ENCODE measurements at places on chromosomes 3 and 15. TPM values are rescaled to one million over a fixed set of nuclear protein-coding genes. Genes with fewer than 3 reads are reported as not detected.

The CHRD gene
- 19.5 TPM for total RNA-seq

DNA sequence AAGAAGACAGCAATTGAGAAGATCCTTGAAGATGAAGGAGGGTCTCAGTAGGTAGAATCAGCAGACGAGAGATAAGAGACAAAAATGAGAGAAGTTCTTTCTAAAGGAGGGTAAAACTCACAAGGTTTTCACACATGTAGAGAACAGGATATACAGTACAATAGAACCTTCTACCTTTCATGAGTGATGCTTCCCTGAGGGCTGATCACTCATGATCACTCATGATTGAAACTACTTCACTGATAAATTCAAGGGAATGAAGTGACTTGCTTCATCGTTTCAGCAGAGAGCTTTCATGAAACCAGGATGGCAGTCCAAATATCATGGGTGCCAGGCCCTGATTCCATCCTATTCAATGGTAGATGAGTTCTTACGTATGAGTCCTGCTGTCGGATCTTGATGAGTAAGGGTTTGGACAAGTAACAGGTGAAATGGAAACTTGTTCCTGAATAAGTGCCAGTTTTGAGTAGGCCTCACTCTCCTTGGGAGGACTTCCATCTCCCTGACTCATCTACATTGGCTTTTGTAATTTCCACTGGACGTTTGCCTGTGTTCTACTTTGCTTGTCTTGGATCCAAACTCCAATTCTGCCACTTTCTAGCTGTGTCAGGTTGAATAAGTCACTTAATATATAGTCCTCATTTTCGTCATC, 9.6 kb upstream of the CLDN16 start:
- no peak for DNase-seq
- H3K36me3 ChIP-seq, result no peaks in the 10 kb centered on the region
- H3K27me3 ChIP-seq, result no peaks in the 10 kb centered on the region
- no peaks in the 10 kb centered on the region for H3K4me1 ChIP-seq
- H3K4me3 ChIP-seq, result no peak overlapping the region

DNA sequence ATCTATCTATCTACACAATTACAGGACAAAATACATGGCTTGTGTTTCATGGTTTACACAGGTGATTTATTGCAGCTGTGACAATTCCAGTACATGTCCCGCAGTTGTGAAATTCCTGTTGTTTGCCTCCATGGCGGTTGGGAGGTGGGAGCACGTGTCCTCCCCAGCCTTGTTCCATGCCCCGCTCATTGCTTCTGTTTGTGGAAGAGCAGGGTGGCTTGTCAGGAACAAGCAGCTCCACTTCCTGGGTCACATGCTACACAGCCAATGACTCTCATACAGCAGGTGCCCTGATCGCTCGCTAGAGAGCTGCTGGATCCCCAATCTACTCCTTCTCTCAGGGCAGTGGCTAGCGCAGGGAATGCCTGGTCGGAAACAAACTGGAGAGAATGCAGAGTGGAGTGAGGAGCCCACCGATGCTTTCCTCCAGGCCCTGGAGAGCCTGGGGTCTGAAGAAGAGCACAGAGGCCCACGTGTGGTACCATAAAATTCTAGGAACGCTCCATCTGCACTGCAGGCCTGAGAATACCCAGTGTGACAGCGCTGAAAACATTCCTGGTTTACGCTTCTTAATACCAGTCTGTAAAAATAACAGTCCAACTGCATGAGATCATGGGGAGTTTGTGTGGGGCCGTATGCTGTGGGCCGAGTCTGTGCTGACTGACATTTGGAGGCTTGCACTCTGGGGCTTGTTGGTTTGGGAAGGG, 270.6 kb upstream of the RGMA start:
- H3K27me3 ChIP-seq, result no peaks in the 10 kb centered on the region
- H3K4me3 ChIP-seq, result no peak overlapping the region
- H3K4me1 ChIP-seq, result no peaks in the 10 kb centered on the region
- H3K27ac ChIP-seq, result no peak overlapping the region
- DNase-seq, result no peak

DNA sequence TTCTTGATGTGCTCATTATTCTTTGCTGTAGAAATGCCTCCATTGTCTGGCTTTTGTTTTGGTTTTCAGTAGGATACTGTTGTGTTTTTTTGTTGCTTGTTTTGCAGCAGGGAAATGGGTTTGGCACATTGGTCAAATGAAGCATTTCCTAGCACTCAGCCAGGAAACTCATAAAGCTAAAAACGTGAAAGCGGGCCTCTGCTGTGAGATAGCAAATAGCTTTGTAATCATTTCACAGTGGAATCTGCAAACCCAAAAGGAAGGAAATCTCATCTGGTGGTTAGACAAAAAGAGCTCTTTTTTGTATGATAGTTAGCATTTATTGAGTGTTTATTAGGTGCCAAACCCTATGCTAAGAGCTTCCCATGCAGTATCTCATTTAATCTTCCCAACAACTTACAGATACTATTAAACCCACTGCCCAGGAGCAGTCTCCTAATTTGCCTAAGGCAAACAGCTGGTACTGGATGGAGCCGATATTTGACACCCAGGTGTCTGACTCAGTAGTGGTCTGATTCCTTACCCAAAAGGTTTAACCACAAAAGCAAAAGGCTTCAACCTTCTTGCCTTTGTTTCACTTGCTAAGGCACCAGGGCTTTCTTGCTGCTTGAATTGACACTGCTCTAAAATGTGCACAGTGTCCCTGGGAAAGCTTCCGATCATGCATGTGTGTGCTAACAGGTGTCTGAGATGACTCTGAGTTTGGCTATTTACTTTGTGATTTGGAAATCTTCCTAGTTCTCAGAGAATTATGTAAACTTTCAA, 527.9 kb upstream of the MDFIC2 start:
- H3K27ac ChIP-seq, result no peak overlapping the region
- H3K4me3 ChIP-seq, result no peak overlapping the region
- H3K36me3 ChIP-seq, result no peaks in the 10 kb centered on the region
- no peak for DNase-seq
- no peaks in the 10 kb centered on the region for H3K27me3 ChIP-seq

DNA sequence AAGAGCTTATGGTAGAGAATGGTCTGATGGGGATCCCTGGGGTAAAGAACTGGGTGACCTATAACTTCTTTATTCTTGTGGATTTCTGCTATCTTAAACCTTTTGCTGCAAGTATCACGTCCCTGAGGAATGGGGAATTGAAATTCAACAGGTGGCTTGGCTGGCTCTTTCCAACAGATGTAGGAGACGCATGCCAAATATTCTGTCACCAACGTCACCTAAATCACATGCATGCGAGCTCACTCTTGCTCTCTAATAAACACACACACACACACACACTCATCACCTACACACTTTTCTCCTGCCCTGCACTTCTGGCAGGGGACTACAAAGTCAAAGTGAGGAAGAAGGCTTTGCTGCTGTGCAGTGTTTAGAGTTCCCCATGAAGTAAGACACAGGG, 145.8 kb upstream of the NECTIN3 start:
- no peak overlapping the region for H3K27ac ChIP-seq
- H3K36me3 ChIP-seq, result no peaks in the 10 kb centered on the region
- H3K4me1 ChIP-seq, result no peaks in the 10 kb centered on the region

DNA sequence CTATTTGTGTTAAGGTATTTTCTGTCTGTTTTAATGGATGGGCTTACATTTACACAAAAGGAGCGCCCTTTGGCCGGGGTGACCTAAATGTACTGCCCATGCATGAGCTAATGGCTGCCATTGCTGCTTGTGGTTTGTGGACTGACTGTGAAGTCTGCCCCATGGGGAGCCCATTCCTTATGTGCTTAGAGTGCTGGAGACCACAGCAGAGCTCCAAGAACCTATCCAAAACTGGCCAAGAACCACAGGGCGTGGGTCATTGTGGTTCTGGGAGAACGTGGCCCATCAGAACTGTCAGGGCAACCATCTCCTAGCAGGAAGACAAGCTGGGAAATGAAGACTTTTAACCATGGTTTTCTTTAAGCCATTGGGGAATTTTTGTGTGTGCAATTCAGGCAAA, 105.3 kb downstream of the CHDH start:
- no peak for DNase-seq
- no peaks in the 10 kb centered on the region for H3K4me1 ChIP-seq
- no peak overlapping the region for H3K27ac ChIP-seq
- no peaks in the 10 kb centered on the region for H3K36me3 ChIP-seq
- H3K4me3 ChIP-seq, result no peak overlapping the region

- no peaks in the 10 kb centered on the region for H3K27me3 ChIP-seq
- H3K4me3 ChIP-seq, result no peak overlapping the region
- no peaks in the 10 kb centered on the region for H3K36me3 ChIP-seq
- no peak overlapping the region for H3K27ac ChIP-seq
These were observed 138.9 kb upstream of the RARB start for GRCh38 chr3:25289156-25289555.

Measured in right lobe of liver (tissue), 6 donors.